Renal cortex interstitium (tissue), 15 donors: ENCODE measurements at places on chromosomes 4 and X. TPM values are rescaled to one million over a fixed set of nuclear protein-coding genes. Genes with fewer than 3 reads are reported as not detected.

GRCh38 chrX:18174971-18175370, 45.7 kb downstream of the BEND2 start:
- no peak for DNase-seq

GLRA3 gene
- polyA plus RNA-seq: 0.03 TPM

DNA sequence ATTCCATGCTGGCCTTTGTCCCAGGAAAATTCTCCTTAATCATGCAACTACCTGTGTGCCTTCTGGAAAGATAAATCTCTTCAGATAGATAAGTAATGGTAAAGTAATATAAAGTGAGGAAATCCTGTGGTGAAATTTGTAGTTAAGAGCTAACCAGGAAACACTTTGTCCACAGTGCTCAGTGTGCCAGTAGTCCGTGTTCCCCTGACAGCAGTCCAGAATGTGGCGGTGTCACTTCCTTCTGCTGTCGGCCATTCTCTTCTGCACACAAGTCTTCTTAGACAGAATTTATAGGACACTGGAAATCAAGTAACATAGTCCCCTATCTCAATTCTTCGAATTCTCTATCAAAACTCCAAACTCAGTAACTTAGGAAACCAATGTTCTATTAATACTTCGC, 5.7 kb upstream of the CXXC4 start:
- DNase-seq: no peak

- DNase-seq: no peak
Measured at GRCh38 chr4:115844180-115844579, 730.8 kb upstream of the NDST4 start.

SPACA5 gene
- polyA plus RNA-seq: not detected

HSFX4 gene
- not detected for polyA plus RNA-seq

TEX13B gene
- polyA plus RNA-seq: not detected

IGFBP7 gene
- polyA plus RNA-seq: 487 TPM

DNA sequence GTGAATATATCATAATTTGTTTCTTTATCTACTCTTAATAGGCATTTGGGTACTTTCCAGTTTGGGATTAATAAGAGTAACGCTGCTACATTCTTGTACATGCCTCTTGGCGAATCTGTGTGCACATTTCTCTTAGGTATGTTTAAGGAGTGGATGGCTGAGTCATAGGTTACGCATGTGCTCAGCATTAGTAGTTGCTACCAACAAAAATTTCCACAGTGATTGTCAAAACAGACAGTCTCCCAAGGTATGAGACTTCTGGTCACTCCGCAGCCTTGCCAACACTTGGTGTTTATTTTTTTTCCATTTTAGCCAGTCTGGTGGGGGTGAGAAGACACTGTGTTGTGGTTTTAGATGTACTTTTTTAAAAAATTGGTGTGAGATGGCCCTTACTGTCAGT, 44.6 kb downstream of the FGFBP1 start:
- no peak for DNase-seq
